Activated naive CD4-positive, alpha-beta T cell treated with anti-CD3 and anti-CD28 coated beads, Interleukin-2, amount 50 U/mL, for 72 hours (primary cell): ENCODE measurements at places on chromosomes 11 and 22. TPM values are rescaled to one million over a fixed set of nuclear protein-coding genes. Genes with fewer than 3 reads are reported as not detected.

The TMEM45B gene
- 2.3 TPM for total RNA-seq

- no peak for DNase-seq
These were observed 4.0 kb upstream of the OR56A3 start for GRCh38 chr11:5937868-5938602.

DNA sequence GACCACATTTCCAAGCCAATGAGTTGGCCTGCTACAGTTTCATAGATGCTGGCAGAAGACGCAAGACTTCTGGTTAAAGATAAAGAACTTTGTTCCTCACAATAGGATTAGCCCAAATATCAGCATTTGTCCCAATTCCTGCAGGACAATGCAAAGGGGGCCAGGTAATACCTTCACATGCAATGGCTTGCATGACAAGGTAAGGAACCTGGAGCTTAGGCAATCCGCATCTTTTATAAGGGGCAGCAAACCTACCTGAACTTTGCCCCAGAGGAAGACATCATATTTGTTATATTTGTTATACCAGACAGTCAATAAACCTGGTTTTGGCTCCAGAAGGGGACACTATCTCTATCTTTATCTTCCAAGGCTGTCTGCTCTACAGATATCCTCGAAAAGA lies 5.3 kb downstream of the P2RY6 start:
- no peak for DNase-seq

- DNase-seq, result no peak
These were observed 4.3 kb upstream of the ATP5MGL start for GRCh38 chr22:42644422-42645340.

GRCh38 chr11:95715777-95716241 lies 73.8 kb downstream of the FAM76B start:
- DNase-seq, result peak; percentile 44
